ENCODE measurements at places on chromosomes 16 and 17.
A peak's percentile ranks its signal among the peaks of the same experiment; 100 is the strongest.

DNA sequence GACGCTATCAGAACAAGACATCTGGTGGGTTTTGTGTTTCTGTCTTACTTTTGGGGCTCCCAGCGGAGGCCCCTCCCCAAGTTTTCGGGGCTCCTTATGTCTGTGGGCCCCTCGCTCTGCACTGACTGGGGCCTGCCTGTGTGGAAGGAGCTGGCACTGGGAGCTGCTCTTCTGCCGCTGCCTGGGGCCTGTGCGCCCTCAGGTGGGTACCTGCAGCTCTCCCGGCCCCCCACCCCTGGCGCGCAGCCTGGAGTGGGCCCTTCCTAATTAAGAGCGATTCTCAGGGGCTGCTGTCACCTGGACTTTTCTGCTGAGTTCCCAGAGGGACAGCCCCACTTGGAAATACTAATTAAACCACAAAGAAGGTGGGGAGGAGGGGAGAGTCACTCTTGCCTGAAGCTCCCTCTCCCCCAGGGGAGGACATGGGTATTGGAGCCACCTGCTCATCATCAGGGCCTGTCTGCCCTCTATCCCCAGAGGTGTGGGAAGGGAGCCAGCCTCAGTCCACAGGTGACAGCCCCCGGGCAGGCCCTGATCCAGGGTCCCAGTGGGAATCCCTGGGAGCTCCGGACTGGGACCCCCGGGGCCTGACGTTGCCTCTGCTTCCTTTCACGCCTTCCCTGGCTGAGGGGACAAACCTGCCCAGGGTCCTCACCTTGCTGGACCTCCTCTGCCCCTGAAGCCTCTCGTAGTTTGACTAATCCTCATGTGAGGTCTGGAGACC lies 36.5 kb downstream of the GSE1 start:
- peak; percentile 38 for DNase-seq

DNA sequence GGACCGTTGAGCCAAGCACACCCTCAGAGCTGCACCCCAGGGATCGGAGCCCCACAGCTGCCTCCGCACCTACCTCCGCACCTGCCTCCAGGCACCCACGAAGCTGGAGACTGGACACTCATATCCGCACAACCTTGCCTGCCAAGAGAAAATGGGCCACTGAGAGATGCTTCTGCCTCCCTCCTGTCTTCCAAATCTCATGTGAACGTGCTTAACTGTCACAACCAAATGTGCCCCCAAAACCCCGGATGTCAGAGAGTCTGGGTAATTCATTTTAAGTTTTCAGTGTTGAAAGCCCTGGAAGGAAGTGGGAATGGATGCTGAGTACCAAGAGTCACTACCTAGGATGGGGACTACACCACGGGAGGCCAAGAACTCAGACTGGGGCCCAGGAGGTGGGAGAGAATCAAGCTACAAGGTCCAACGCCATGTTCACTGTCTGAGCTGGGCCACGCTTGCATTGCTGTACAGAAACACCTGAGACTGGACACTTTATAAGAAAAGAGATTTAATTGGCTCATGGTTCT lies 49.5 kb upstream of the MEAK7 start:
- no peak for DNase-seq

- DNase-seq, result no peak
Measured at GRCh38 chr17:77205396-77206125, 64.8 kb downstream of the SEC14L1 start.

- no peak for DNase-seq
Measured at GRCh38 chr16:83345846-83346640, 461.7 kb upstream of the HSBP1 start.

All from NCI-H510A treated with DMSO at 0.1 percent for 48 hours (cell line).